ENCODE measurements at places on chromosomes 6 and 20. TPM values are rescaled to one million over a fixed set of nuclear protein-coding genes. Genes with fewer than 3 reads are reported as not detected.

E2F1 gene
- total RNA-seq: 8.2 TPM

MLIP gene
- total RNA-seq: 18.7 TPM

KIF13A gene
- total RNA-seq: 57.2 TPM

ALDH5A1 gene
- total RNA-seq: 0.98 TPM

SLC17A1 gene
- total RNA-seq: not detected

RSPO3 gene
- total RNA-seq: not detected

RHAG gene
- total RNA-seq: not detected

BPHL gene
- total RNA-seq: 12.7 TPM

CLVS2 gene
- not detected for total RNA-seq

MTFR2 gene
- 4.8 TPM for total RNA-seq

RPL7L1 gene
- 153 TPM for total RNA-seq

PPP1R3G gene
- total RNA-seq: 0.38 TPM

DSP gene
- 31.0 TPM for total RNA-seq

TTLL9 gene
- total RNA-seq: under 0.01 TPM

DUSP15 gene
- 0.65 TPM for total RNA-seq

EDN3 gene
- total RNA-seq: not detected

DEFB113 gene
- total RNA-seq: not detected

KCNQ5 gene
- total RNA-seq: under 0.01 TPM

GLP1R gene
- total RNA-seq: not detected

HMGCLL1 gene
- total RNA-seq: not detected

LPA gene
- total RNA-seq: not detected

GPX5 gene
- not detected for total RNA-seq

All from vein endothelial cell (primary cell).